Activated CD4-positive, alpha-beta T cell treated with anti-CD3 and anti-CD28 coated beads for 36 hours (primary cell): ENCODE measurements at places on chromosomes 1 and 21.

GRCh38 chr1:180899262-180899661, 13.4 kb upstream of the KIAA1614 start:
- DNase-seq: no peak

DNA sequence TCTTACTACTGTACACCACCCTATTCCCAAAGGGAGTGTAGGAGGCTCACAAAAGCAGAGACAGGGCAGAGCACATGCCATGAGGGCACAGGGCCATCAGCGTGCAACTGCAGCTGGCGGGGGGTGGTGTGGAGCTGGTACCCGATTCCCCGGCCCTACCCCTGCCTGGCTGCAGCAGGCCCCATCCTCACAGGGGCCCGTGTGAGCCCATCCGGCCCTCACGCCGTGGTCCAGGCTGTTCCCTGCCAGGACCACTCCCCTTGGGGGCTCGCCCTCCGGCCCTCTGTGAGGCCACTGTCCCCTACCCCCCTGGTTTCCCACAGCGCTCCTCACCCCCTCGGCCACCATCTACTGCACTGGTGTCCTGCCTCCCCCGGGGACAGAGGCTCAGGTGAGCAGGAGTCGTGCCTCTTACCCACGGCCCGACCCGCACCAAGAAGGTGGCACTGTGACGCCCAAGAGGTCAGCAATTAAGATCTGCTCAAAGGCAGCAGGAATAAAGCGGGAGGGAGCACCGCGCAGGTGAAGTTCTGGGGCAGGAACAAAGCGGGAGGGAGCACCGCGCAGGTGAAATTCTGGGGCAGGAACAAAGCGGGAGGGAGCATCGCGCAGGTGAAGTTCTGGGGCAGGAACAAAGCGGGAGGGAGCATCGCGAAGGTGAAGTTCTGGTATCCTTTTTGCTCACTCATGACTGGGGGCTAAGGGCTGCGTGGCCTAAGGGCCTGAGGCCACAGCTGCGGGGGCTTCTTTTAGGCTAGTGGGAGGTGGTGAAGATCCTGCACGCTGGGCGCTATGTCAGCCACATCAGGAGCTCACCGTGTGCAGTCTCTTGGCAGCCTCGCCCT, 3.9 kb downstream of the POFUT2 start:
- no peak for DNase-seq

DNA sequence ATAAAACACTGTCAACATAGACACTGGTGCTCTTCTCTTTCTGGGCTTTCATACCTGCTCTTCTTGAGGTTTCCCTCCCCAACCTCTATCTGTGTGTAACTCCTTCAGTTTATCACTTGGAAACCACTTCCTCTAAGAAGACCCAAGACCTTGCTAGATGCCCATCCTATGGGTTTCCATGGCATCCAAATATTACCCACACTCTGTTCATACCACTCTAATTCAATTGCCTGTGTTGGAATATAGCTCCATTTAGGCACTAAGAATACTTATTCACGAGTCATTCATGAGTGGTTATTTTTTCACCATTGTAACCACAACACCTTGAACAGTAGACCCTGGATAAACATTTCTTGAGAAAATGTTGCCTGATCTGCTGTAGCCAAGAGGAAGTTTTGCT, 231.1 kb upstream of the SGIP1 start:
- DNase-seq: no peak

DNA sequence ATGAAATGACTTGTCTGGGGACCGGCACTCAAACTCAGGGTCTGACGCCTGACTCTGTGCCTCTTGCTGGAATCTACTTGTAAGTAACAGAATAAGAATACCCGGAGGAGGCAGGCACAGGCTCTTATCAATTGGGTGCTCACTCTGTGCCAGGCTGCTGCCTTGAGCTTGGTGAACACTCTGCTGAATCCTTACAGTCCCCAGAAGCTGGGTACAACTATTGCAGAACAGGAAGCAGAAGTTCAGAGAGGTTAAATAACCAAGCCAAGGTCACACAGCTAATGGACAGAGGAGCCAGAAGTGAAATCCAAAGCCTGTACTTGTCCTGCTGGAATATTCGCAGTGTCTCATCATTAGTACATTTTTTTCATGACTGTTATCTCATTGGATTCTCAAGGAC, 86.0 kb downstream of the EPHB2 start:
- DNase-seq: no peak

DNA sequence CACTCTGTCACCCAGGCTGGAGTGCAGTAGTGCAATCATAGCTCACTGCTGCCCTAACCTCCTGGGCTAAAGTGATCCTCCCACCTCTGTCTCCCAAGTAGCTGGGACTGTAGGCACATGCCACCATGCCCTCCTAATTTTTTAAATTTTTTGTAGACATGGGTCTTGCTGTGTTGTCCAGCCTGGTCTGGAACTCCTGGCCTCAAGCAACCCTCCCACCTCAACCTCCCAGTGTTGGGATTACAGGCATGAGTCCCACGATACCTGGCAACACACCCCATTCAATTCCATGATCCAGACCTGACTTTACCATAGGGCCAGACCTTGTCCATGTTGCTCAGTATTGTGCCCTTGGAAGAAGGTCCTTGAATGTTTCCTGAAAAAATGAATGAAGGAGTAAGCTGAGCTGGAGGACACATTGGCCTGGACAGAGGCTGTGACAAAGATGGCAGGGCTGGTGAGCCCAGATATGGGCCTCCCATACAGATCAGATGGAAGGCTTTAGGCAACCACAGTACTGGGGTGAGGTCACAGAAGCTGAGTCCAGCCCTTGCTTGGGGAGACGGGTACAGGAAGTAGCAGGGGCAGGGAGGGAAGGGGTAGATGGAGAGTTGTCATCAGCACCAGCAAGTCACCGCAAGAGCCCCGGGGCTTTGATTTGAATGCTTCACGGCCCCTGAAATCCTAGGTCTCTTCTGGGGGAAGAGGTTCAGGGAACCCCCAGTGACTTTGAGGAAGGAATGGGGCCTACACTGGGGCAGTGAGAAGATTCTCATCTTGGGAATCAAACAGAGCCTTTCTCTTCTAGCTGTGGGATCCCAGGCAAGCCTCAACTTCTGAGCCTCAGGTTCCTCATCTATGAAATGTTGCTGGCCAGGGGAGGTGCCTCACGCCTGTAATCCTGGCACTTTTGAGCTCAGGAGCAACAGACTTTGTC, 40.1 kb upstream of the DMBX1 start:
- no peak for DNase-seq

DNA sequence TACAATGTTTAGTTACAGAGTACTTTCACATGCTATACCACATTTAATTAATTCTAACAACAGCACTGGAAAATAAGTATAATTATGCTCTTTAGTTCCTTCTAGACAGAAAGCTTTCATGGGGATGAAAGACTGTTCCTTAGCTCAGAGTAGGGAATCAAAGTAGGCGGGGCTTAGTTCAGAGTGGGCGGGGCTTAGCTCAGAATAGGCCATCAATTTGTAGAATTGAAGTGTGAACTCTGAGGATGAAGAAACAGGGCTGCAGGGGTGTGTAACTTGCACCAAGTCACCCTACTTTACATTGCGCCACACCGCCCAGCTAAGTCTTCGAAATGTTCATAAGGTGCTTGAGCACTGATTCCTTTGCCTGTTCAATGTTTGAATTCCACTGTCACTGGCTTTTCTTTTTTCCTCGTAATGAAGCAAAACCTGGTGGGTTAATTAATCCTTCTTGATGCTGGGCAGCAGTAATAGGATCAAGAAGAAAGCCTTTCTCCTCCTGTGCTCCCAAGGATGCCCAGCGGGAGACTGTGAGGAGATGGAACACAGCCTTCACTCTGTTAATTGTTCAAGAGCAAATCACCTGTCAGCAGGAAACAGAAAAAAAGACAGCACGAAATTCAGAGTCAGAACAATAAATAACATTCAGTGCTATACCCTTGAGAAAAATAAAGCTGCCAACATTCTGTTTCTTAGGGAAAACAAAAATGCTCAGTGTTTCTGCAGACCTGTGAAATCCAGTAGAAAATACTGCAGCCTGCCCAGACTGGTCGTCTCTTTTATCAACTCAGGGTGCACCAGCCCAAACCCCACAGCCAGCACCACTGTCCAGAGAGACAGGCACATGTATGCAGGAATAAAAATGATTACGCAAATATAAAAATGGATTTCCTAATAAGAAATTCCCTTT, 66.5 kb upstream of the CAMK1G start:
- DNase-seq: no peak

- DNase-seq: no peak
Observed at GRCh38 chr1:182995894-182996293, 27.3 kb upstream of the LAMC1 start.

DNA sequence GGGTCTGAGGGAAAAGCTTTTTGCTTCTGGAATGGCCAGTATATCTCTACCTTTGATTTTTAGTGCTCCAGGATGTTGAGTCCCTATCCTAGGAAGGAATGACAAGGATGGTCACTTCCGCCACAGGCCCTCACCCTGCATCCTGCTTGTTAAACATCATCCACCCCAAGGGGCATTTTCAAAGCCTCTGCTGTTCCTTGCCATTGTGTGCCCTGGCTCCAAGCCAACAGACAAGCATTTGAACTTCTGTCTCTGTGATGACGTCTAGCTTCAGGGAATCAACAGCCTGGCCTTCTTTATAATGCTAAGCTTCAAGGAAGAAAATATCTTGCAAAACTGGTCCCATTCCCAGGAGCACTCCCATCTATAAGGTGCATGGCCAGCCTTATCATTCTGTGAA, 12.3 kb upstream of the JAM2 start:
- no peak for DNase-seq

DNA sequence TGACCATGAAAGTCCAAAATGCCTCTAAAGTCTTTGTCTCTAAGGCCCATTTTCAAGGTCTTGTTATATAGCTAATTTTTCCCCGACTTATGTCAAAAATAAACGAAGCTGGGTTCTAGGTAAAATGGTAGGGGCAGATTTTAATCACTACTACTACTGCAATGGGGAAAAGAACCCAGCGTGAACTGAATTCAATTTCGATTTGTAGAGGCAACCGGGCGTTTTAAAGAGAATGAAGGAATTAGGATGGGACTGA, 536 bp upstream of the EXO1 start:
- DNase-seq: no peak

DNA sequence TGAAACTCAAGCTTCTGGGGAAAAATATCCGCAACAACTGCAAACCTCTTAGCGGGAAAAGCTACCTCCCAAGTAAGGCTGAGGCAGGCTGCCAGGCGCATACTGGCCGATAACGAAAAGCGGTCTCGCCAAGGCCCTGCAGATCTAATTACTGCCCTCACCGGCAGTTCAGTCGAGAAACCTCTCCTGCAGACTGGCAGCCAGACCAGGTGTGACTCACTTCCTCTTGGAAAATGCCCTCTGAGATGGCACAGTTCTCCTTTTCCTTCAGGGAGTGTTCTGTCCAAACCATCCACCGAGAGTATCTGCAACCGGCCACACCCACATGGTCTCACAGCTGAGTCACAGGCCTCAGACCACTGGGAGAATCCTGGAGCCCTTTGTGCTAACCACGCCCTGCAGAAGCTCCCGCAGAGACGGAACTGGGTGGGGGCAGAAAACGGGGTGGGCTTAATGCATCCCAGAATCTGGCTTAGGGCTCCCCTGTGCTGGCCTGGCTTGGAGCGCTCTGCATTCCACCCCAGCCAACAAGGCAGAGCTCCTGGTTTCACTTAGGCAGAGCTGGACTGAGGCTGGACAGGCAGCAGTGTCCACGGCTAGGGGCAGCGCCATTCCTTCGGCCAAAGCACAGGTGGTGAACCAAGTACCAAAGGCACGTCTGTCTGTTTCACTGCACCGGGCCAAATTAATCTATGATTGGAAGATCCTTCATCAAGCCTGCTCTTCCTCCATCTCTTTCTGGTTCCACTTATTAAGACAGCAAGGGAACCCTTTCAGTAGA, 1.2 kb downstream of the S100A10 start:
- peak; percentile 41 for DNase-seq

GRCh38 chr1:245477941-245478340, 323.2 kb downstream of the KIF26B start:
- no peak for DNase-seq

GRCh38 chr1:201711811-201712210, 117.1 kb upstream of the IPO9 start:
- no peak for DNase-seq

GRCh38 chr1:80023358-80023757, 1016.8 kb upstream of the ADGRL4 start:
- DNase-seq: no peak

DNA sequence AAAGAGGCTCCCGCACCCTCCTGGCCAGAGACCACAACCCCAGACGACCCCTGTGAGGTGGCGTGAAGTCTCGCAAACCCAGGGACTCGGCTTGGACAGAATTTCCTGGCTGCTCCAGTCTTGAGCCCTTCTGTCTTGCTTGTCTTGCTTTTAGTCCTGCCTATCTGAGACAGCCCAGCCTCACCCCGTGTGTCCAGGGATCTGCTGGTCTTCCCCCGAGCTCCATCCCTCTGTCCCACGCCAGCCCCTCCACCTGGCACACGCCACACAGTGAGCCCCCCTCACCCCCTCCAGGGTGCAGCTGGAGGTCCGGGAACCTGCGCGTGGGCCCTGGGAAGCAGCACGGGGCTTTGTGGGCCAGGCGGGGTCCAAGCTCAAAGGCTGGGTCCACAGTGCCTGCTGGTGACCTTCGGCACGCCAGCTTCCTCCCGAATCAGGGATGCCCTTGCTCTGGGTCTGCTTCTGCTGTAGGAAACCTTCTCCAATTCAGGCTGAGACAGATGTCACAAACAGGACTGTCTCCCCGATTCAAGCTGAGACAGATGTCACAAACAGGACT, 97.1 kb downstream of the SIK1 start:
- DNase-seq: no peak

- DNase-seq: peak; percentile 47
Observed at GRCh38 chr1:154574716-154575115, 7.1 kb downstream of the CHRNB2 start.

- peak; percentile 59 for DNase-seq
Observed at GRCh38 chr1:25906644-25907300, 553 bp upstream of the STMN1 start.

GRCh38 chr1:52904927-52905698, 16.4 kb downstream of the ECHDC2 start:
- peak; percentile 68 for DNase-seq

- DNase-seq: no peak
Observed at GRCh38 chr1:55369474-55369873, 154.3 kb upstream of the USP24 start.

- no peak for DNase-seq
Observed at GRCh38 chr1:212544110-212544509, 64.5 kb upstream of the ATF3 start.

DNA sequence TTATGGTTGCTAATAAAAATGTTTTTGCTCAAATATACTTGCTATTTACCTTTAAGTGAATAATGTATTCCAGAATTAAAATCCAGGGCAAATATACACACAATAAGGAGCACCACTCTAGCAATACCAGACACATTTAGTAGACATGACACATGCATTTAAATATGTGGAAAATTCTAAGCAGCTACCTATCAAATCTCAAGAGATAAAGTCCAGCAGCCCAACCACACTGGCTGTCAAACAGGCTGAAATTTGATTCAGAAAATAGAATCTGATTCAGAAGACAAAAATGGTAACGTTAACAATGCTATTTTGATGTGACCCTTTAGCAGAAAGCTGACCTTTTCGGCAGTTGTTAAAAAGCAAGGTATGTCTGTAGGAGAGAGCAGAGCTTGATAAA, 42.3 kb downstream of the PLEKHO1 start:
- DNase-seq: no peak

DNA sequence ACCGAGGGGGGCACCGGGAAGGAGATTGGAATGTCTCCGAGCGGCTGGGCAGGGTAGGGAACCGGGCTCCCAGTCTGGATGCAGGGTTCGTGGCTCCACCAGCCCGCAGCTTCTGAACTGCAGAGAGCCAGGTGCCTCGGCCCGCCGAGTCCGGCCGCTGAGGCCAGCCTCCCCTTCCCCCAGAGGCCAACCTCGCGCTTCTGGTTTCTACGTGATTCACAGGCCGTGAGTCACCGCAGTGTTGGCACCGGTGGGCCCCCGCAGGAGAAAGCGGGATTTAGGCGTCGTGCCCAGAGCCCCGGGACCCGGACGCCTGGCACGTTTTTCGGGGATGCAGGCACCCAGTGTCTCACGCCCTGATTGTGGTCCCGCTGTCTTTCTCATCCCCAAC, 458 bp downstream of the CRABP2 start:
- DNase-seq: peak; percentile 81
